ENCODE measurements at places on chromosomes 4 and X.

- peak; percentile 6 for DNase-seq
Measured at GRCh38 chr4:100848841-100849240, 331.0 kb upstream of the EMCN start.

DNA sequence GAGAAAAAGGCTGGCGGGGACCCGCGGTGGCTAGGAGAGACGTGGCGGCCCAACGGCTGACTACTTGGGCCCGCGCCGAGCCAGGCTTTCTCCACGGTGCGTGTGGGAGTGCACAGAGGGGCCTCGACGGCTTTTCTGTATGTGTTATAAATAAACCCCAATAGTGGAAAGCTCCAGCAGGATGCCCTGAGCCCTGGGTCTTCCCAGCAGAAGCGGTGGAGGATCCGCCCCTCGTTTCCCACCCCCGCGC, 268 bp upstream of the PRRG1 start:
- DNase-seq = no peak

GRCh38 chr4:41148292-41148691, 66.0 kb downstream of the APBB2 start:
- DNase-seq = no peak

GRCh38 chr4:55807556-55807955, 12.0 kb upstream of the EXOC1L start:
- DNase-seq = no peak

- no peak for DNase-seq
Measured at GRCh38 chr4:15238720-15239119, 189.1 kb upstream of the C1QTNF7 start.

DNA sequence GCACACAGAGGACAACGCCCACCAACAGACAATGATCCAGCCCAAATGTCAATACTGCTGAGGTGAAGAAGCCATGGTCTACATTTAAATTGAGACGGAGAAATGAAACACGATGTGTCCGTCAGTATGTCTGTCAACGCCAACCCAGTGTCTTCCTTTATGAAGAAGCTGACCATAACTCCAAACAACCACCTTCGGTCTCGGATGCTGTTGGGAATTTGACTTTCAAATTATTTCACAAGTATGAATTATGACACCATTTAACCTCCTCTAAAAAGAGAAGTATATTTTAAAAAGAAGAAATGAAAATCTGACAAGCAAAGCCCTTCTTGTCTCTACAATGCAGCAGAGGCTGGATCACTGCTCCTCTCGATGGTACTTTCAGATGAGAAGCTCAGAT, 123.7 kb upstream of the MAP3K15 start:
- DNase-seq = no peak

- DNase-seq = no peak
Measured at GRCh38 chr4:97691111-97691605, 452.1 kb downstream of the STPG2 start.

GRCh38 chr4:105386012-105386411, 87.8 kb downstream of the PPA2 start:
- DNase-seq = no peak

- no peak for DNase-seq
Measured at GRCh38 chr4:87014284-87014782, 79.5 kb downstream of the AFF1 start.

GRCh38 chr4:44446801-44447562, 1.6 kb downstream of the KCTD8 start:
- DNase-seq = no peak

DNA sequence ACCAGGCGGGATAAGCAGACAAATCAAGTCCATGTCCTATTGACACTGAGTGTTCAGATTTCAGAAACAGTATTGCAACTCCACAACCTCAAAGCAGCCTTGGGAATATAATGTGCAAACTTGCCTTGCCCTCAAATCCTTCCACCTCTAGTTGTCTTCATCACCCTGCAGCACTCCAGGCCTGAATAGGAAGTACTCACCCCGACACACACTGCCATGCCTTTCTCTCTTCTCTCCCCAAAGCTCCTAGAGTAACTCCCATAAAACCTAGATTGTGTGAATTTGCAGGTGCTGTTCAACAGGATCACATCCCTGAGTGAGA, 19.6 kb downstream of the ACSL1 start:
- DNase-seq = no peak

DNA sequence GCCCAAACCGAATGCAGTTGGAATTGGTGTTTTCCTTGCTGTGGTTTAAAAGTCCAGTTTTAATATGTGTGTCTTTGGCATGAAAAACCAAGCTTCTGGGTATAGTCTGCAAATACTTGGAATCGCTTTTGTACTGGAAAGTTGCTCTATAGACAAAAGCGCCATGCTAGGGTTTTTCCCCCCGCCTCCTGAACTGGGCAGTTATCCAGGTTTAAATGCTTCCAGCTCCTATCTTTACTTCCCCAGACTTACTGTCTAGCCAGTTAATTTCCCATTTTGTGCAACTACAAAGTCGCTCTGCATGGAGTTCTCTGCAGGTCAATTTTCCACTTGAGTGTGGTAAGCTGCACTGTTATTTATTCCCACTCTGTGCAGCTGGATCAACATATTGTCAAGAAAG, 2.7 kb downstream of the RASL11B start:
- DNase-seq = no peak

DNA sequence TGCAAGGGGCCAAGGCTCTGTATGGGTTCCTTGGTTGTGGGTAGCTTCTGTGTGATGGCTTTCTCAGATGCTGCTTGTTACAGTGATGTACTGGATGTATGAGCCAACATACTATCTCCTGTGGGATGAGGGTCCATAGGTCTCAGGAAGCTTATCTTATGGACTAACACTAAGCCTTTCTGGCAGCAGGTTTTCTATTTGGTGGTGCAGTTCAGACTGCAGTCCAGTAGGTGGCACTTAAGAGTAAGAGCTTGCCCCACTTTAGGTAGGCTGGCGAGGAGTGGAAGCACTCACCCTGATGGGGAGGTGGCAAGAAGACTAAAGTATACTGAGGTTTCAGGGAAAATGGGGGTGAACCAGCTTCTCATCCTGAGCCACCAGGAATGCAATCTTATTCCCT, 306.7 kb upstream of the MAOA start:
- peak; percentile 33 for DNase-seq

GRCh38 chrX:21176921-21177571, 197.2 kb upstream of the CNKSR2 start:
- no peak for DNase-seq

DNA sequence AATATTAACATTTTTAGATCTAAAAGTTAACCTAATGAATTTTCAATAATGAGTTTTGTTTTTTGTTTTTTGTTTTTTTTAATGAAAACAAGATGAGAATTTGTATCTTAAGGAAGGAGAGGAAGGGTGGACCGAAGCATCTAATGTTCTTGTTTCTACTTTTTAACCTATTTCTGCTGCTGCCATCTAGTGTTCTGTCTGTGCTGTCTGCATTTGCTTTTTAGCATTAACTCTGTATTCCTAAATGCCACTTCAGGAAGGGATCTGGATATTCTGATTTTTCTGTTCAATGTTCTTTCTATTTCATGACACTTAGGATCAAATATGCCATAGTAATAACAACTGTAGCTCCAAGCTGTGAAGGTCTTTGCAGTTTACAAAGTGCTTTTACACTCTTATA, 161.7 kb downstream of the BRWD3 start:
- DNase-seq = no peak

GRCh38 chr4:108272046-108272445, 103.3 kb upstream of the LEF1 start:
- no peak for DNase-seq

DNA sequence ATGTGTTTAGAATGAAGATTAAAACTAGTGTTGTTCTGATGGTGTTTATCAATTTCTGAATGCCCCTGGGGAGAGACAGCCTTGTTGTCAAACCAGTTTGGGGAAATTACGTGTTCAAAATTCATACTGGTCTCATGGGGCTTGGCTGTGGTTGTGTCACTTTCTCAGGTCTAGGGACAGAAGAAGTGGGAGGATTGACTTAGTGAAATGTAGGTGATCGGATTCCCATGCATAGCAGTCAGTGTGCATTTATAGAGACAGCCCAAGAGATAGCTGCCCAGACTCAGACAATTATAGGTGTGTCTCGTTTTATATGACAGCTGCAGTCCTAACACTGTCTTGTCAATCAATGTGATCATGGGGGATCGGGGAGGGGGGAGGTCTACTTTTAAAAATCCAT, 94.4 kb upstream of the CLCN4 start:
- DNase-seq = no peak
